Activated T-cell treated with anti-CD3 and anti-CD28 coated beads, Interleukin-2, amount 50 U/mL, for 72 hours (primary cell): ENCODE measurements at places on chromosomes 4 and X. TPM values are rescaled to one million over a fixed set of nuclear protein-coding genes. Genes with fewer than 3 reads are reported as not detected.

DNA sequence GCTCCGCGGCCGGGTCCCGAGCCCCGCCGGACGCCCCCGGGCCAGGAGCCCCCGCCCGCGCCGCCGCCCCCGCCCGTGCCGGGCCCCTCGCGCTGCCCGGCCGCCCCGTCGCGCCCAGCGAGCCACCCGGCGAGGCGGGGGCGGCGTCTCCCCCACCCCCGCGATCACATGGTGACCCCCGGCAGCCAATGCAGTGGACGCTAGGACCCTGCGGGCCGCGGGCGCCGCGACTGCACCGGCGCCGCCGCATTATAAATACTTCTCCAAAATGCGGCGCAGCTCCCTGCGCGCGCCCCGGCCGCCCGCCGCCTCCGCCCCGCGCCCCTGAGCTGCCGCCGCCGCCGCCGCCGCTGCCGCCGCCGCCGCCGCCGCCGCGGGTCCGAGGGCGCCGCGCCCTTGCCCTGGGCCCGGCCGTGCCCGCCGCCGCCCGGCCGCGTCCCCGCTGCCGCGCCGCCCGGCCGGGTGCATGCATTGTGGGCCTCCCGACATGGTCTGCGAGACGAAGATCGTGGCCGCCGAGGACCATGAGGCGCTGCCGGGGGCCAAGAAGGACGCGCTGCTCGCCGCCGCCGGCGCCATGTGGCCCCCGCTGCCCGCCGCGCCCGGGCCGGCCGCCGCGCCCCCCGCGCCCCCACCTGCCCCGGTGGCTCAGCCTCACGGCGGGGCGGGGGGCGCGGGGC is at the start of gene NAT8L:
Gene NAT8L, plus strand, starts transcription at position 282 of the 680 bp plus-strand sequence. Its CDS starts 185 bp downstream, at position 467.
- no peaks in the 10 kb centered on the region for H3K4me1 ChIP-seq
- DNase-seq: peak; percentile 41
- H3K4me3 ChIP-seq: peak within 1 kb of the TSS; percentile 36
- no peak within 1 kb of the TSS for H3K27ac ChIP-seq

GRCh38 chr4:79467246-79467932 is 59.4 kb upstream of the GK2 start:
- H3K4me1 ChIP-seq: no peaks in the 10 kb centered on the region
- no peak for DNase-seq
- H3K27me3 ChIP-seq: no peaks in the 10 kb centered on the region
- H3K27ac ChIP-seq: no peak overlapping the region
- no peak overlapping the region for H3K4me3 ChIP-seq

GRCh38 chr4:155426953-155427352 is 50.2 kb upstream of the MAP9 start:
- no peaks in the 10 kb centered on the region for H3K36me3 ChIP-seq
- H3K27ac ChIP-seq: no peak overlapping the region
- no peaks in the 10 kb centered on the region for H3K4me1 ChIP-seq
- DNase-seq: no peak
- no peak overlapping the region for H3K4me3 ChIP-seq
- H3K27me3 ChIP-seq: peaks cover 3% of the 10 kb centered on the region

GRCh38 chrX:15293451-15293850 is 22.0 kb downstream of the ASB11 start:
- H3K27ac ChIP-seq: no peak overlapping the region
- no peaks in the 10 kb centered on the region for H3K36me3 ChIP-seq
- no peak for DNase-seq

DNA sequence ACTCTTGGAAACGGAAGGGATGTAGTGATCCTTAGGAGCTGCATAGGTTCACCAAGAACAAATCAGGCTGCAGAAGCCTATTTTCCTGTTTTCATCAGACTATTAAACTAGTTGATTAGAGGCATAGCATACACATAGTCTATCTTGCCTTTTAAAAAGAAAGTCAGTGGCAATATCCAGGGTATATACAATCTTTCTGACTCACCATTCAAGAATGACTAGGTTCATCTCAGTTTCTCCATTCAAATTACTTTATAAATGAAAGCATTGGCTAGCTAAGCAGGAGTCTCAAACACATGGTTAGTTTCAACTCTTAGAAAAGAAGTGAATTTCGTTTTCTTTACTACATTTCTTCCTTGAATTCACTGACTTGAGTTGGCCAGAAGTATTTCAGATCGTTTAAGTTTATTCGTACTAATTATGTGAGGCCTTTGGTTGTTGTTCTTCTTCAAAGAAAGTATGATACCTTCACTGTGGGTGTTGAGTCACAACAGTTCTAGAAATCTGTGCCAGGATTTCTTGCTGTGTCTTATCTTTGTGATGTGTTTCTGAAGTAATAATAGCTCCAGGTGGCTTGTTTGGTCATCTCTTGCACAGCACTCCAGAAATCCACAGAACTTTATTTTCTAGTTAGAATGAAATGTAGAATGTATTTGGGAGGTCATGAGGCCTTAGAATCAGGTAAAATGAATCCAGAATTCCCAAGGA is 88.2 kb downstream of the AWAT2 start:
- no peak overlapping the region for H3K4me3 ChIP-seq
- H3K27me3 ChIP-seq: peaks cover 8% of the 10 kb centered on the region
- DNase-seq: no peak
- H3K36me3 ChIP-seq: peaks cover 2% of the 10 kb centered on the region

The FANCB gene
- 16.0 TPM for total RNA-seq

DNA sequence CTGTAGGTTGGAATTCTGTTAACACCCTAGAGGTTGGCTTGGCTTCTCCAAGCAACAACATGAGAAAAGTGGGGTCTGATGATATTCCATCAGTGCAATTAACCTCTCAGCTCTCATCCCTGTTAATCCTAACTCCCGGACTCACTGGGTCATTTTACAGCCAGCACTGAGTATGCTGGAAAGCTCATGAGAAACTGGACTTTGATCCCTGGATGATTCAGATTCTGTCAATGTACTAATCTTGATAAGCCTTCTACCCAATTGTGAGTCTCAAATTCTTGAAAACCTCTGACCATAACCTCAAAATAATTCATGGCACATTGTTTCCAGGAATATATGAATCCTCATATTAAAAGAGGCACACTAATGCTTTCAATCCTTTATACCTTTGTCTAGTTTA is 244.3 kb upstream of the DCAF8L1 start:
- H3K27ac ChIP-seq: no peak overlapping the region
- DNase-seq: no peak
- H3K4me1 ChIP-seq: no peaks in the 10 kb centered on the region
- no peaks in the 10 kb centered on the region for H3K27me3 ChIP-seq
- H3K36me3 ChIP-seq: no peaks in the 10 kb centered on the region

The NEIL3 gene
- 29.2 TPM for total RNA-seq

- peaks cover 3% of the 10 kb centered on the region for H3K27me3 ChIP-seq
- no peak overlapping the region for H3K4me3 ChIP-seq
- peaks cover 9% of the 10 kb centered on the region for H3K4me1 ChIP-seq
- H3K27ac ChIP-seq: no peak overlapping the region
- DNase-seq: no peak
- H3K36me3 ChIP-seq: no peaks in the 10 kb centered on the region
Measured at GRCh38 chr4:55330241-55330640, 15.8 kb upstream of the SRD5A3 start.

The AFM gene
- not detected for total RNA-seq

- no peaks in the 10 kb centered on the region for H3K4me1 ChIP-seq
- H3K27ac ChIP-seq: no peak overlapping the region
- no peaks in the 10 kb centered on the region for H3K36me3 ChIP-seq
- no peak overlapping the region for H3K4me3 ChIP-seq
- peaks cover 45% of the 10 kb centered on the region for H3K27me3 ChIP-seq
Measured at GRCh38 chr4:118345813-118346212, 7.0 kb downstream of the PRSS12 start.
